ENCODE measurements at places on chromosomes 5 and 9. TPM values are rescaled to one million over a fixed set of nuclear protein-coding genes. Genes with fewer than 3 reads are reported as not detected.

DNA sequence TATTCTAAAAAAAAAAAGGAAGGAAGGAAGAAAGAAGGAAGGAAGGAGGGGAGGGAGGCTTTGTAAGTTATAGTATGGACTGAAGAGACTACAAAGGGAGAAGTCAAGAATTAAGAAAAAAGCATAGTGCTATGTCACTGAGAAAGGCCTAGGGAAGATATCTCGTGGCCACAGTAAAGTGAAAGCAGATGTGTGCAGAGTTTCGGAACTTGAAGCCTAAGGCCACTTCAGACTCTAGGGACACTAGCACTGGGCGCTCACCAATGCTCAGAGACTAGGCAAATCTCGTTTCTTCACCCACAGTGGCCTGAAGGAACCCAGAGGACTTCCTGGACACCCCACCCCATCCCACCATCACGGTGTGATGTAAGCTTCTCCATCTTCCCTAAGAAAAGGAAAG is 181.4 kb upstream of the TRPM3 start:
- no peak for DNase-seq

Gene C1QTNF2
- 0.64 TPM for total RNA-seq

DNA sequence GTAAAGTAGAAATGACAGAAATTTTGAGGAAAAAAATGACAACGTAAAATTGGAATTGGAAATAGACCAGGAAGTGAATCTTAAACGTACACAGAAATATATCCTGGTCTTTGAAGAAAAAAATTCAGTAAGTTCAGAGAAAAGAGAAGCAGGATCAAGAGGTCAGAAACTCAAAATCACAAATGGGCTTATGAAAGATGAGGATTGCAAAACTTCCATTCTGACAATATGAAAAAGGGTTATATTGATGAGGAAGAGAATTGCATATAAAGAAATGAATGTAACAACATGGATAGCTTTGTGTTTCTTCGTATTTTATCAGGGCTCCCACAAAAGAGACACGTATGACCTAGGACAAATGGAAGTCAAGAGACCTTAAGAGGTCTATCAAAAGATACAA is 58.1 kb downstream of the OXCT1 start:
- DNase-seq = no peak

Gene ASPN
- 1.6 TPM for total RNA-seq

GRCh38 chr9:94557376-94557775 is 2.5 kb downstream of the PCAT7 start:
- DNase-seq = no peak

Gene FOXB2
- not detected for total RNA-seq

Gene ANXA2R
- 3.9 TPM for total RNA-seq

Gene SLCO6A1
- total RNA-seq = under 0.01 TPM

Measured in fibroblast of villous mesenchyme (primary cell).